ENCODE measurements at places on chromosomes 4 and X.

GRCh38 chr4:21092531-21092930, 392.3 kb downstream of the PACRGL start:
- DNase-seq: no peak

DNA sequence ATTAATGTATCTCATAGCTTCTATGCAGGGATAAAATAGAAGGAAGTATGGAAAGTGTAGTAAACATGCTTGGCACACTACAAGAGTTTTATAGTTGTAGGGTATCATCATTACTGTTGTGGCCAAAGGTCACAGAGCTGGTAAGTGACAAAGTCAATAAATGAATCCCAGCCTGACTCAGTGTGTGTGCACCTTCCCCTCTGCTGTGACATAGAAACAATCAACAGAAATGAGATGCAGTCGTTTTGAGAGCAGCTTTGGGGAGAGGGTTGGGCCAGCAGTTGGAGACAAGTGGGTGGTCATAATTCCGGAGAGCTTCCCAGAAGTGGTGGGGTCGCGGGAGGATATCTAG, 82.4 kb upstream of the RBPJ start:
- DNase-seq: peak; percentile 72

DNA sequence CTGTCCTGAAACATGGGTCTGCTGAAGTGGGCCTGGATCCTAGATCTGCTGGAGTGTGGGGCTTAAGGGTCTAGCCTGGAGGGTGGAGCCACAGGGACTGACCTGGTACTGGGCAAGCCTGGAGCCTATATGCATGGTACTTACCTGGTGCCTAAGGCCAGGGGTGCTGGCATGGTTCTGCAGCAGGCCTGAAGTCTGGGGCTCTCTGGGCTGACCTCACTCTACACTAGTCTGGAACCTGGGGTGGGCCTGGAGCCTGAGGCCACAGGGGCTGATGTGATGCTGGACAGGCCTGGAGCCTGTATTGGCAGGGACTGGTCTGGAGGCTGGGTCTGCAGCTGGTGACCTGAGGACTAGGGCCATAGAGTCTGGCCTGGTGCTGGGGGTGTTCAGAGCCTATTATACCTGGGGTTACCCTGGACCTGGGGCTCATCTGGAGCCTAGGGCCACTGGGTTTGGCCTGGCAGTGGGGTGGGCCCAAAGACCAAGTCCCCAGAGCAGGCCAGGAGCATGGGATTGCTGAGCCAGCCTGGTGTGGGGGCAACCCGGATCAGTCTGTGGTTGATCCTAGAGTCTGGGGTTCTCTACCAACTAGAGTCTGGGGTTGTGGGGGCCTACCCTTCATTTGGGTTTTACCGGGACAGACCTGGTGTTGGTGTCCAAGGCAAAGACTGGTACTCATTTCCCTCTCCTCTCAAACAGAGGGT, 179.6 kb downstream of the SLC4A4 start:
- no peak for DNase-seq

GRCh38 chr4:20624793-20625374, 75.4 kb upstream of the PACRGL start:
- no peak for DNase-seq

- DNase-seq: no peak
Measured at GRCh38 chr4:123747016-123747415, 350.4 kb downstream of the SPRY1 start.

Measured in NCI-H2081 treated with DMSO at 0.1 percent for 48 hours (cell line).